ENCODE measurements at places on chromosomes 16 and 17.

GRCh38 chr16:46743232-46743719 is 4.9 kb downstream of the MYLK3 start:
- DNase-seq, result peak; percentile 63

DNA sequence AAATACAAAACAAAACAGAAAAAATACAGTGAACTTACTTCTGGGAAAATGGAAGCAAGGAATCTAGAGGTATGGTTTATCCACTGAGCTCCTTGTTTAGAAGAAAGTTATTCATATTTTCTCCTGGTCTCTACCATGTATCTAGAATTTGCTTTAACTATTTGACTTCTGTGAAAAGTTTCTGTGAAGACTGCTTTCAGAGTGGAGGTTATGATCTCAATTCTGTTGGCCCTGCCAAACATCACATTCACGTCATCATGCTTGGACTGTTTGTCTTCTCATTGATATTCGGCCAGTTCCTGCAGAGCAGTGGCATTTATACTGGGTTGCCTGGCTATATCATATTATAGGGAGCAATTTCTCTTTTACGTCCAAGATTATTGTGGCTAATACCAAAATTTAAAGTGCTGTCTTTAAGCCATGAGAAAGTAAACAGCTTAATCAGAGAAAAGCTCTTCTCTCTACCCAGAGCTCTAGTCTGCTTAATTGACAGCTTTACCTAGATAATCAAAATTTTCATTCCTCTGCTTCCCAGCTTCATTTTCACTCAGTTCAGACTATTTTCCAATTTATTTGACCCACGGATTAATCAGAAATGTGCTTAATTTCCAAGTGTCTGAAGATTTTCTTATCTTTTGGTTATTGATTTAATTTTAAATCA is at the start of gene ABCA8:
Gene ABCA8 (minus strand): TSS at position 212 of the 661 bp plus-strand sequence. CDS start 13,358 bp downstream, outside the sequence.
- peak; percentile 42 for DNase-seq

DNA sequence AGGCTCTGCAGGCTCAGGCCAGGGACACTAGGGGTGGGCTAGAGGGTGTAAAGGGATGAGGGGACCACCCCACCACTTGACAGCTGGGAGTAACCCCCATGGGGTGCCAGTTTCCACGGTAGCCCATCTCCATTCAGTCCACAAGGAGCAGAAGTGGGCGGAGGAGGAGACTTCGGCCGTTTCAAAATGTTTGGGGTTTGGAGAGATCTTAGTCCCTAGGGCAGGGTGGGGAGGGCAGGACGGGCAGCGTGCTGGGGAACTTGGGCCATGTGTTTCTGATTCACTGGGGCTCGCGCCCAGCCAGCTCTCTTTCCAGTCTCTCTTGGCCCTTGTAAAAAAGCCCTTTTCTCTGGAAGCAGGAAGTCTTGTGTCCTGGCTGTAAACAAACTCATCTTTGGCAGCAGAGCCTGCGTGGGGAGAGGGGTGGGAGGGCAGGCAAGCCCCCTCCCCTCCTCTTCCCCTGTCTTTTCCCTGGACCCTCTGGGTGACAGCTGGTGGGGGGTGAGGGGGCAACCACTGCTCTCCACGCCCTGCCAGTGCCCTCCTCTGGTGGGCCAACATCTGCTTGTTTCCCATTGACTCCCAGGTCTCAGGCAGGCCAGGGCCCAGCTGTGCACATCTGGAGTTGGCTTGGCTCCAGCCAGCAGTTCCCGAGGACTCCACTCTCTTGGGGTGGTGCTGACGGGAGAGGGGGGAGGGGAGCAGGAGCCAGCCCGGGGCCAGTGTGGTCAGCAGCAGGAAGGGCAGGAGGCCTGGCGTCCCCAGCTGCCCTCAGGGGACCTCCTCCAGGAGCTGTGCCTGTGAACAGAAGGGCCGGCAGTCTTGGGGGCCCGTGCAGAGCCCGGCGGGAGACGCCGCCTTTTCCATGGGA is 8.1 kb downstream of the CYGB start:
- peak; percentile 95 for DNase-seq

DNA sequence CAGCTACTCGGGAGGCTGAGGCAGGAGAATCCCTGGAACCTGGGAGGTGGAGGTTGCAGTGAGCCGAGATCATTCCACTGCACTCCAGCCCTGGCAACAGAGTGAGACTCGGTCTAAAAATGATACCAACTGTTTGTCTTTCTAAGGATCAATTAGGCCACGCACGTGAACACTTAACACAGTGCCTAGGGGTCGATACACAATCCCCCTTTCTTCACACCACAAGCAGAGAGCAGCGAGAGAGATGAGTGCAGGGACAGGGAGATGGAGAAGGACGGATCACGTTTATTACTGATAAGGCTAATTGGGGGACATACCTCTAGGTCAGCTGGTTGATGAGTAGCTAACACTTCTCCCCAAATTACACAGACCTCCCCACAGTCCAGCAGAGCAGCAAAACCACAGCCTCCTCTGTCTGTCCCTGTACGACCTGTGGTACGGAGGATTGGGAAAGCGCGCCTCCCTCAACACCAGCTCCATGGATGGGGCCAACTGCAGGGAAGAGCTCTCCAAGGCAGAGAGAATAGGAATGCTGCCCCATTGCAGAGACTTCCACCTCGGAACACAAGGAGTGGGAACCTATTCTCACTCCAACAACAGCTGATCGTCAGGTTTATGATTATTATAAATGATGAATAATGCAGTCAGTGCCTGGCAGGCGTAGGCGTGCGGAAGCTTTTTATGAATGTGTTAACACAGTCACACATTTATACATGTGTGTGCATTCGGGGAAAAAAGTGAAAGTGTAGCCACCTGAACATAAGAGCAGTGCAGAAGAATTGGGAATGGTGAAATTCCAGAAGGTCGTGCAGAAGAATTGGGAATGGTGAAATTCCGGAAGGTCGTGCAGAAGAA is 155.1 kb downstream of the C16orf95 start:
- no peak for DNase-seq

DNA sequence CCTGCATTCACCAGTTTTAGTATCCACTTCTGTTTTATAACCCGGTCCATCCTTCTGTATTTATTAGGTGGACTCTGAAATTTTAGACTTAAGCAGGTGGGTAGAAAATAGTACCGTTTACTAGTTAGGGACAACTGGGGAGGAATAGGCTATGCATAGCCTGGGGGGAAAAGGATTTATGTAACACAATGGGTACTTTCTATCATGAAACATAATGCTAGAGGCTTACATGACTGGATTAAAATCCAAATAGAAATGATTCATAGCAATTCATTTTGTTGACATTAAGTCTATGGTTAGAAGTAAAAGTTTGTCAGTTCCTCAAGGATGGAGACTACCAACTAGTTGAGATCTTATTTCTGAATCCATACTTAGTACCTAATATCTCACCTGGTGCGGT is 18.6 kb downstream of the GAN start:
- no peak for DNase-seq

DNA sequence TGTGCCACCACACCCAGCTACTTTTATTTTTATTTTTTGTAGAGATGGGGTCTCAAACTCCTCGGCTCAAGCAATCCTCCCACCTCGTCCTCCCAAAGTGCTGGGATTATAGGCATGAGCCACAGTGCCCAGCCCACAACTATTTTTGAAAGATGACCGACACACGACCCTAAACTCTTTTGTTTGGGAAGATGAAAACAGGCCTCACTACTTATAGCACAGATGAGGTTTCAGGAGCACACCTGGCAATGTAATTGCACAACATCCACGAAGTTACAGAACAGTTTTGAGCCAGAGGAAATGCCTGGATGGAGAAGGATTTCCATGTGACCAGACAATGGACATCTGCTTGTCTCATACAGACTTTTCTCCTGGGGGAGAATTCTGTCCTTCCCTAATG is 43.4 kb upstream of the PRSS54 start:
- no peak for DNase-seq

DNA sequence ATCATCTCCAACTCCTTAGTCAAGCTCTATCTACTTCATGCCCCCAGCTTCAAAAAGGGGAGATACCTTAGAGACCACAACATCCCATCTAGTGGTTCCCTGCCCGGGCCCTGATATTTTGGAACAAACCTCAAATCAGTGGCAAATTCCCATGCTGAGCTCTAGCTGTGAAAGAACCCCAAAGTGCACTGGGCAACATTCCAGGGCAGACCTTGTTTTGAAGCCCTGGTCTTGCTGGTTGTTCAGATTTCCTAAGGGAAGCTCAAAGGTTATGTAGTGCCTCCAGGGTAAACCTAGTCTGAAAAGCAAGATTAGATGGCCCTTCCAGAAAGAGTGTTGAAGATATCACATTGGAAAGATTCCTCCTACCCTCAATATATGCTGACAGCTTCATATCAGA is 16.3 kb downstream of the FAM117A start:
- DNase-seq, result no peak

DNA sequence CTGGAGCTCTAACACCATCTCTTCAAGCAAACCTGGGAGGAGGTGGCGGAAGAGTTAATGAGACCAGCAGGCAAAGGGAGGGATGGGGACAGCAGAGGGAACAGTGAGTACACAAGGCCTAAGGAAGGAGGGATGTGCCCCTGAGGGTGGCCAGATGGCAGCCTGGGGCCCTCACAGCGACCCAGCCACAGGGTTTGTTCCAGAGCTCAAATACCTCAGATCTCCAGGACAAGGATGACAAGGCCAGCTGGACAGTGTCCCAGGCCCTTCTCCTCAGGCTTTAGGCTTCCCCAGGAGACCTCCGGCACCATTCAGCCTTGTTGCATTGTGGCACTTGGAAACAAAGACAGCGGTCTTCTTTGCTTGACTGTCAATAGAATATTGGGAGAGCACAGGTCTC is 14.9 kb downstream of the CDIP1 start:
- no peak for DNase-seq

- DNase-seq, result no peak
These were observed 121.2 kb upstream of the RCVRN start for GRCh38 chr17:10025976-10026901.

DNA sequence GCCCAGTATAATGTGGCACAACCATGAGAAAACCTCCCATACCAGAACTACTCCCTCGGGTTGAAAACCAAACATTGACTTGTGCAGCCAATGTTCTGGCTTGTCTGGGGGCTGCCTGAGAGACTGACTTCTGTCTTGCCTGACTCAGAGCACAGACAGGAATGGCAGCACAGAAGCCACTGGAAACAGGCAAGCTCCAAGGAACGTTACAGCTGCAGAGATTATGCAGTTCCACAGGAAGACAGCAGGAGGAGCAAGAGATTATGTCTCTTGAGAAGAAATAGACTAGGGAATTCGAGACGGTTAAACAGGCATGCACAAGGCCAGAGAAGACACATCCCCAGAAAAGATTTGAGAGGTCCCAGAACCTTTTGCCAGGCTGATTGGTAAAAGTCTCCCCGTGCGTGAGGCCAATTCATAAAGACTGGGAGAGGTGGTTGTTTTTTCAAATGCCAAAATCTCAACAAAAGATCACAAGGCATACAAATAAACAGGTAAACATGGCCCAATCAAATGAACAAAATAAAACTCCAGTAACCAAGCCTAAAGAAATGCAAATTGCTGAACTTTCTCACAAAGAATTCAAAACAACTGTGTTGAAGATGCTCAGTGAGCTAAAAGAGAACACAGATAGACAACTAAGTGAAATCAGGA is 90.6 kb upstream of the CDH5 start:
- DNase-seq, result peak; percentile 71

Data from AG10803 (cell line).